RPMI8226 (cell line): ENCODE measurements at places on chromosomes 1 and 21.

DNA sequence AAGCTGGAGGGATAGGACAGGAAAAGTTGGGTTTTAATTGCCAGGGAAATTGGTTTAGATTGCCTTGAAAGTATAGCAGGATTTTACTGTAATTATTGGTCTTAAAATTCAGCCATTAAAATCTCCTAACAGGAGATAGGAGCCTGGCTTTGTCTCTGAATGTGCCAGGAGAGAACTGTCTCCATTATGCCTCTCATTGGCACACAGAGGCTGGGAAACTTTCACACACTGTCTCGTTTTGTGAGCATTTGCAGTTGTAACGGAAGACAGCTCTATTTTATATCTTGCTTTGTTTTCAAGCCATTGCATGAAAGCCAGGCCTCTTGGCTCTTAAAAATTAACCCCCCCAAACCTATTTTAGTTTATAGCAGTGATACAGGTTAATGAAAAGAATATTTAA, 12.5 kb downstream of the DNAJC6 start:
- DNase-seq, result no peak

DNA sequence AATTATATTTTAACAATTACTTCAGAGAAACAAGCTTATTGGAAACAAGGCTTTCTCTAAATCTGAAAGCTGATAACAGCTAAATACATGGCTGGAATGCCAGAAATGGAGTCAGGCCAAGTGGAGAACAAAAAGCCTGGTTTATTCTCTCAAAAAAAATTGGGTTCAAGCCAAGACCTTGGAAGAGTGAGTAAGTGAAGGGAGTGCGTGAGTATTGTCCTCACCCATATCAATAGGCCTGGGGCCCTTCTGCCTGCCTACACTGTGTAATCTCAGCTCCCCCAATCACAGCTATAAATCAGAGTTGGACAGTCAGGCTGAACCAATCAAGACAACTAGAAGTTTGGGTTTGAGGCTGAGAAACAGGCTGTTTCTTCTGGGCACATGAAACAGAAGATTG, 7.4 kb downstream of the KYAT3 start:
- DNase-seq, result no peak

DNA sequence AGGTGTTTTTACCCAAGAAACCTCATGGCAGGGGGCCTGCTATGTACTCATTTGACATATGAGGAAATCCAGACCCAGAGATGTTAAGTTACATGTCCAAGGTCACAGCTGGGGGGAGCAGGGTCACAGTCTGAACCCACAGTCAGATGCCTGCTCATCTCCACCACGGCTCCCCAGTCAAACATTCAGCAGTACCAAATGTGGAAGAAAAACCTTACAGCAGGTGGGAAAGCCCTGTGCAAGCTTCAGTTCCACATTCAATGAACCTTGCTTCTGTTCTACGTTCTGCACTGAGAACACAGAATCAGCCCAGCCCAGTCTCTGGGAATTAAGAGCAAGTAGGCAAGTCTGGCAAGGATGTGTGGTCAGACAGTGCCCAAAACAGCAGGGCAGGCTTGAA, 35.2 kb downstream of the LRP8 start:
- peak; percentile 74 for DNase-seq

- no peak for DNase-seq
Measured at GRCh38 chr1:173467426-173467825, 9.7 kb upstream of the PRDX6 start.

GRCh38 chr1:102891868-102892625, 216.3 kb downstream of the COL11A1 start:
- DNase-seq, result no peak

DNA sequence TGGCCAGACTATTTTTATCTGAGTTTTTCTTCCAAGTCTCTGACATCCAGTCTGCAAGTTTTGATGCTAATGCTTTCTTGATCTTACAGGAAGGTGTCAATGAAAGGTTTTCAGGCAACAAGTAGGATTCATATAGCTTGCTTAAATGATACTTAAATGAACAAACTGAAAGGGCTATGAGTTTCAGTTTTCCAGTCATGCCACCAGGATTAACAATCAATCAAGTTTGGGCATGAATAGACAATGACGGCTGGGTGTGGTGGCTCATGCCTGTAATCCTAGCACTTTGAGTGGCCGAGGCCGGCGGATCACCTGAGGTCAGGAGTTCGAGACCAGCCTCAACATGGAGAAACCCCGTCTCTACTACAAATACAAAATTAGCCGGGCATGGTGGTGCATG, 34.3 kb upstream of the SLC16A1 start:
- no peak for DNase-seq

DNA sequence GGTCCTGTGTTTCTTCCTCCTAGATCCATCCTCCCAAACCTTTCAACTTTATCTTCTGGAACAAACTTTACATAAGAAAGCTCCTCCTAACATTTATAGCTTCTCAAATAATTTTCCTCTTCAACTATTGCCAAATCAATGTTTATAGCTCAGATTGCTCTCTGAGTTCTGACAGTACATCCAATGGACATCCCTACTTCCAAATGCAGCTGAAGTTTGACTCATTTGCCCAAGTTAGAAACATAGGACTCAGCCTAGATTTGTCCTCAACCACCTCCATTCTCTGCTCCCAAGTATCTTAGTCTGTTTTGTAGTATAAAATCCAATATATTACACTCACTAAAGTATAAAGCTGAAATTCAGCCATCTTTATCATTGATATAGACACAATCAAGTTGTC, 62.6 kb downstream of the ALG14 start:
- DNase-seq, result no peak

DNA sequence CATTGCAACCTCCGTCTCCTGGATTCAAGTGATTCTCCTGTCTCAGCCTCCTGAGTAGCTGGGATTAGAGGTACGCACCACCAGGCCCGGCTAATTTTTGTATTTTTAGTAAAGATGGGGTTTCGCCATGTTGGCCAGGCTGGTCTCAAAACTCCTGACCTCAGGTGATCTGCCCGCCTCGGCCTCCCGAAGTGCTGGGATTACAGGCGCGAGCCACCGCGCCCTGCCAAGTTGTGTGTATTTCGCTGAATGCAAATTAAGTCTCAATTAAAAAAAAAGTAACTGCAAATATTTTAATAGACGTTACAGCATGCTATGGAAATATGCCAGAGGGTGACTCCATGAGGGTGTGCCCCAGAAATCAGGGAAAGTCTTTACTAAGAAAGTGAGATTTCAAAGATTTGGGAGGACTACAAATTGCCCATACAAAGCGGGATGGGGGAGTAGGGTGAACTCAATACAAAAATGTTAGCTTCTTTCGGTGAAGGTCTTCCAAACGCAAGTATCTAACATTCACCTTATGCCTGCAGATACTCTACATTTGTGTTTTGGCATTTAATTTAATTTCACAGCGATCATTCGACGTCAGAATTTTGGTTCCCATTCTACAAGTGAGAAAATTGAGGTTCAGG, 85.6 kb downstream of the NKAIN1 start:
- no peak for DNase-seq

- no peak for DNase-seq
Measured at GRCh38 chr1:91501971-91502671, 1.5 kb downstream of the CDC7 start.

GRCh38 chr1:45569962-45570581, 13.8 kb upstream of the NASP start:
- peak; percentile 76 for DNase-seq

DNA sequence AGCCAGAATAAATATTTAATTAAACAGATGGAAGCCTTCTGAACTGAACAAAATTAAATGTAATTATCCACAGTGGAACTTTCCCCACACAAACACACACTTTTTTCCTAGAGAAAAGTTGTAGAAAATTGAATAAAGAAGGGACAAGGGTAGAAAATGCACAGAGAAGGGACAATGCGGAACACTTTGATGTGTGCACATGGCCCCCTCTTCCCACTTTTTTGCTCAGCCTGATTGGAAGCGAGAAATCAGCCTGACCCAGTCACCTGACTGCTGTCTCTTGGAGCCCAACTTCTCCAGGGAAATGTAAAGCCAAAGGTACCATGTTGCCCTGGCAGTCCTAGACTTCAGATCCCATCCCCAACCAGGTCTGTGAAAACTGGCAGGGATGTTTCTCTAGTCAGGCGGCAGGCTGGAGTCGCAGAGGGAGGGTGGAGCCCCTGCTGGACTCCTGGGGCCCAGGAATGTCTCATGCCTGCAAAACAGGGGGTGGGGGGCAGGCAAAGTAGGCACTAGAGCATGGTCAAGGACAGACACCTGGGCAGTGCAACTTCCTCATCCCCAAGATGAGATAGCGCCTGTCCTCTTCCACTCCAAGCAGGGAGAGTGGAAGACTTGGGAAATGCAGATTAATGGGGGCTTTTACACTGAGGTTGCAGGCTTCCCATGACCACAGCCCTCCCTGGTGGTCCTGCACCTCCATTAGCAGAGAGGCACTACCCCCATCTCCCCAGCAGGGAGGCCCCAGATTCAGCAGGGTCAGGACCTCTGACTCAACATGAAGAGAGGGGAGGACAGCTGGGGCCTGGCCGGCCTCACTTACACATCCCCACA, 2.8 kb downstream of the CERS2 start:
- DNase-seq, result no peak

DNA sequence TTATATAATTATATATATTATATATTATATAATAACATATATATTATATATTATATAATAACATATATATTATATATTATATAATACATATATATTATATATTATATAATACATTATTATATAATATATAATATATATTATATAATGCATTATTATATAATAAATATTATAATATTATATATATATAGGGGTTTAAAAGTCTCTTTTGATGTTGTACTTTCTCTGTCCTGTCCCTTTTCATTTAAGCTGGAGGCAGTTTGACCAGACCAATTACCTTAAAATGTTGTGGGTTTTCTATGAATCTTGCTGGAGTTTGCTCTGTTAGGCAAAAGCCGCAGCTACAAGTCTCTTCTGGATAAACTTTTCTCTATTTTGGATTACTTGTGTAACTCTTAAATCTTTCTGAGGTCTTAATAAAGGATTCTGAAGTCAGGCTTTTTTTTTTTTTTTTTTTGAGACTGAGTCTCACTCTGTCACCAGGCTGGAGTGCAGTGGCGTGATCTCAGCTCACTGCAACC, 22.2 kb upstream of the KIF1B start:
- no peak for DNase-seq

GRCh38 chr1:238457610-238458009, 566.9 kb upstream of the ZP4 start:
- DNase-seq, result no peak

GRCh38 chr1:175599212-175599705, 144.1 kb downstream of the TNR start:
- DNase-seq, result no peak

GRCh38 chr1:169363046-169363730, 4.4 kb downstream of the NME7 start:
- no peak for DNase-seq

DNA sequence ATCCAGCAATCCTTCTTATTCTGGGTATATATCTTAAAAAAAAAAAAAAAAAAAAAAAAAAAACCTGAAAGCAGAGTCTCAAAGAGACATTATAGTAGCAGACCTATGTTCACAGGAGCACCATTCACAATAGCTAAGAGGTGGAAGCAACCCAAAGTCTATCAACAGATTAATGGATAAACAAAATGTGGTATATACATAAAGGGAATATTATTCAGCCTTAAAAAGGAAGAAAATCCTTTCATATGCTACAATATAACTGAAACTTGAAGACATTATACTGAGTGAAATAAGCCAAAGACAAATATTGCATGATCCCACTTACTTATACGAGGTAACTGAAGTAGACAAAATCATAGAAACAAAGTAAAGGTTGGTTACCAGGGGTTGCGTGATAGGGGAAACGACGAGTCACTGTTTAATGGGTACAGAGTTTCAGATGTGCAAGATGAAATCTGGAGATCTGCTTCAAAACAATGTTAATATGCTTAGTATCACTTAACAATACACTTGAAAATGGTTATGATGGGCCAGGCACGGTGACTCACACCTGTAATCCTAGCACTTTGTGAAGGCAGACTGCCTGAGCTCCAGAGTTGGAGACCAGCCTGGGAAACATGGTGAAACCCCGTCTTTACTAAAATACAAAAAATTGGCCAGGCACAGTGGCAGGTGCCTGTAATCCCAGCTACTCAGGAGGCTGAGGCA, 29.5 kb downstream of the PIK3R3 start:
- DNase-seq, result no peak

DNA sequence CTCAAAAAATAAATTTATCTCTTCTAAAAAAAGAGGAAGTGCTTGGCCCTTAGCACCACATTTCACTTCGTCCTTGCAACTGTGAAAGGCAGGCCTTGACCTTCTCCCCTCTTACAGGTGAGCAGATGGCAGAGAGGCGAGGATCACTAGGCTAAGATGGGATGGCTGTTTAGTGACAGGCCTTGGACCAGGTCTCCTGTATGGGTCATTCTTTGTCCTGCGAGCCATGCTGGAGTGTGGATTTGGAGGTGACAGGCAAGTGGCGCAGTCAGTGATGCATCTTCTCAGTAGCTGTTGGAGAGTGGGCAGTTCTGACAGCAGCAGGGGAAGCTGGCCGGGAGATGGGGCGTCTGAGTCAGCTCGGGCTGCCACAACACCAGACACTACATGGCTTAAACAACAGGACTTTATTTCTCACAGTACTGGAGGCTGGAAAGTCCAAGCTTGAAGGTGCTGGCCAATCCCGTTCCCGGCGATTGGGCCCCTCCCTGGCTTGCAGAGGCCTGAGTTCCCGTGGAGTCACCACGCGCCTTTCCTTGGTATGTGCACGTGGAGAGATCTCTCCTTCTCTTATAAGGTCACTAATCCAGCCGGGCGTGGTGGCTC, 16.5 kb downstream of the SLC27A3 start:
- DNase-seq, result peak; percentile 71

- peak; percentile 95 for DNase-seq
Measured at GRCh38 chr1:155978325-155978972, at the start of gene ARHGEF2. TSS of gene ARHGEF2 (minus strand) at chr1:155978547. CDS start at chr1:155978427, 120 bp downstream.

GRCh38 chr1:73065339-73066041, 783.2 kb upstream of the NEGR1 start:
- no peak for DNase-seq

GRCh38 chr1:225406976-225407725, 20.7 kb downstream of the LBR start:
- DNase-seq, result no peak

- no peak for DNase-seq
Measured at GRCh38 chr1:41249319-41249718, 7.2 kb upstream of the SCMH1 start.

DNA sequence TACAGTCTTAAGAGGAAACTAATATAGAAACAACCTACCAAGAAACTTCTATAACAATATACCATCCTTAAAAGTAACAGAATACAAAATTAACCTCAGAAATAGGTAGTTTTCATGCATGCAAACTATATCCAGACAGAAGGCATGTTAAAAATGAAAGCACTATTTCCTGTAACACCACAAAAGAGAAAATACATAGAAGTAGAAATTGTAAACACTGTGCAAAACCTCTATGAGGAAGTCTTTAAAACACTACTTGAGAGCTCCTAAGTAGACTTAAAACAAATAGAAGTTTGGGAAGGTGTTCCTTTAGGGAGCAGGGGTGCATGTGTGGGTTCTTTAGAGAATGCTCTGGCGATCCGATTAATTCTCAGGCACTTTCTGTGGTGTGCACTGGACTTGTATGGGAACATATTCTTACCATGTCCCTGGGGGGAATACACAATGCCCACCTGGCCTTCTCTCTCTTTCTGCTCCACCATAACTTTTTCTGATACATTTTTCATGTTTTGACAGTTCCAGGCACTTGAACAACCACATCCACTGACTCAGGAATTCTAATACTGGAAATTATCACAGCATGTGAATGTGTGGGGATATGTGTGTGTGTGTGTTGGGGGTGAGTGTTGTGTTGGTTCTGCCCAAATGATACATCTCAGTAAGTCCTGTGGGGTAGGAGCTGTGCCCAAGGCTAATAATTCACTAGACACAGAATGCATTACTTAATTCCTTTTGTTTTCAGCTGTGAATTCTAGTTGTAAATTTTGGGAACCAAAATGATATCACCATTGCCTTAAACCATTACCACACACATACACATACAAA, 866.3 kb upstream of the B3GALT2 start:
- DNase-seq, result no peak
